ENCODE measurements at places on chromosomes 3 and 15. TPM values are rescaled to one million over a fixed set of nuclear protein-coding genes. Genes with fewer than 3 reads are reported as not detected.

The KIF9 gene
- 4.7 TPM for polyA plus RNA-seq

The OR5K2 gene
- polyA plus RNA-seq: not detected

The CD86 gene
- 85.1 TPM for polyA plus RNA-seq

The CORO2B gene
- polyA plus RNA-seq: 0.94 TPM

The PRRT3 gene
- polyA plus RNA-seq: 2.0 TPM

The ITIH1 gene
- polyA plus RNA-seq: not detected

The SH2D7 gene
- not detected for polyA plus RNA-seq

The TCAIM gene
- polyA plus RNA-seq: 8.5 TPM

The PLSCR2 gene
- not detected for polyA plus RNA-seq

The FBXW12 gene
- polyA plus RNA-seq: not detected

The CFAP100 gene
- not detected for polyA plus RNA-seq
